ENCODE measurements at places on chromosomes 7 and 10. TPM values are rescaled to one million over a fixed set of nuclear protein-coding genes. Genes with fewer than 3 reads are reported as not detected.

DNA sequence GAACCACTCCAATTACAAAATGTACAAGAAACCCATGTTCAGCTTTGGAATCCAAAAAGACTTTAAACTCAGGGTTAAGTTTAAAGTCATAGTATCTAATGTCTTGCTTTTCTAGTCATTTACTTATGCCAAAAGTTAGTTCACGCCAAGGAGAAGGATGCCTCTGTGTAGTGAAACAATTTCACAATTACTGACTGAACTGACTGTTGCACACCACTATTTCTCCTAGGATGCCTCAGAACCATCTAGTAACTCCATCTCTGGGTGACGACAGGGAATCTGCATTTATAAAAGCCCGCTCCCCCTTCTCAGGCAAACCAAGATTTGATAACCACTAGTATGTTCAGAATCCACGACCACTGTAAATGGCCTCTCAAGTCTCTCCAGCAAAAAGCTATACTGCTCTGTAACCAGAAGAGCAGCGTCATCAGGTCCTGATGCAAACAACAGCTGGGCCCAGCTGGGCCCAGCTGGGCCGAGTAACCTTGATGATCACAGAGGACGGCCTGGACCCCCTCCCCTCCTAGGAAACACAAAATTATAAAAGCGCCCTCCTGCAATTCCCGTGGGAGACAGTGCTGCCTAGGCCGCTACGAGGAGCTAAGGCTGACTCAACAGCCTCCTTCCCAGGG, 680 bp upstream of the ADO start:
- ATAC-seq: no peak

GRCh38 chr10:79904671-79905321, 44.1 kb downstream of the SFTPD start:
- peak; percentile 87 for ATAC-seq

- ATAC-seq: no peak
Observed at GRCh38 chr7:136229790-136230189, 252.6 kb upstream of the MTPN start.

DNA sequence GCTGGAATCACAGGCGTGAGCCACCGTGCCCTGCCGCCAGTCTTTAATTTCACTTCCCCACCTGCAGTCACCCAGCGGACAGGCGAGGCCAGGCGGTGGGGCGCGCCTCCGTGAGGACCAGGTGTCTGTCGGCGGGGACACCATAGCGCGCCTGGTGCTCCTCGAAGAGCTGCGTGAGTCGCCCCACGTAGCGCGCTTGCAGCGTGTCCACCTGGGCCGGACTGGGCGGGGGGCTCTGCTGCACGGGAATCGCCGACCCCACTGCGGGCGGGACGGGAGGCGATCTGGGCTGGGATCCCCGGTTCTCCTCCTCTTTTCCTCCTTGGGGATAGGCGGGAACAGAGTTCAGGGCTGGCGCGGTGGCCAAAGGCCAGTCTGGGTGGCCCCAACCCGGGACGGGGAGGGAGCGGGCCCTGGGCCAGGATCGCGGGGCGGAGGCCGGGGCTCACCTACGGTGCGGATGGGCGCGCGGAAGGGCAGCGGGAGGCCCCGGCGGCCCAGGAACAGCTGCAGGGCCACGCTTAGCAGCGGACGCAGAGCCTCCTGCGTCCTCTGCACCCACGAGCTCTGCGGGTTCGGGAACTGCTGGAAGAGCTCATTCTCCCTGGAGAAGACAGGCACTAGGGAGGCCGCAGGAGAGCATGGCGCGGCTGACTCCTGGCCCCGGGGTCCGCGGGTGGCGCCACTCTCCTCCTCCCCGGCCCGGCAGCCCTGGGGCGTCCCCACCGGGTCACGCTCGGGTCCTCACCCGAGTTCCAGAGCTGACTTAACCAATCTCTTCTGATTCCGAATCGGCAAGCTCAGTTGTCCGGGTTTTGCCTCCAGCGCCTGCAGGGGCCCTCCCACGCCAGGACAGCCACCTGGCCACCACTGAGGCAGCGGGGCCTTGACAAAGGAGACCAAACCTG, 1.1 kb upstream of the MOGAT3 start:
- ATAC-seq: peak; percentile 28

DNA sequence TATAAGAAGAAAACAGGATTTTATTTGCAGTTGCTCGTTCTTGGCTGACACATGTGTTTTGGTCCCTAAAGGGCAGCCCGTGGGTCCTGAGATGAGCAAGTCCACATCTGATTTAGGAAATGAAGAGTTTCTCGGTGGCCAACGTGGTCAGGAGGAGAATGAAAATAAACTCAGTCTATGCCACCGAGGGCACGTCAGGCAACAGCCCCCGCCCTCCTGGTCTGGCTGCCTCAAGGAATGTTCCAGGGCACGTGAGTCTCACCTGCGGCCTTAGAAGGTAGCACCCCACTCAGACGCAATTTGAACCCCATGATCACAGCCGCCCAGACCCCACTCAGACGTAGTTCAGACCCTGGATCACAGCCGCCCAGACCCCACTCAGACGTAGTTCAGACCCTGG, 197.2 kb downstream of the ADARB2 start:
- no peak for ATAC-seq

- ATAC-seq: no peak
Observed at GRCh38 chr7:108090791-108091460, 39.2 kb downstream of the LAMB4 start.

GRCh38 chr7:20198260-20198659, 18.9 kb downstream of the MACC1 start:
- ATAC-seq: no peak

DNA sequence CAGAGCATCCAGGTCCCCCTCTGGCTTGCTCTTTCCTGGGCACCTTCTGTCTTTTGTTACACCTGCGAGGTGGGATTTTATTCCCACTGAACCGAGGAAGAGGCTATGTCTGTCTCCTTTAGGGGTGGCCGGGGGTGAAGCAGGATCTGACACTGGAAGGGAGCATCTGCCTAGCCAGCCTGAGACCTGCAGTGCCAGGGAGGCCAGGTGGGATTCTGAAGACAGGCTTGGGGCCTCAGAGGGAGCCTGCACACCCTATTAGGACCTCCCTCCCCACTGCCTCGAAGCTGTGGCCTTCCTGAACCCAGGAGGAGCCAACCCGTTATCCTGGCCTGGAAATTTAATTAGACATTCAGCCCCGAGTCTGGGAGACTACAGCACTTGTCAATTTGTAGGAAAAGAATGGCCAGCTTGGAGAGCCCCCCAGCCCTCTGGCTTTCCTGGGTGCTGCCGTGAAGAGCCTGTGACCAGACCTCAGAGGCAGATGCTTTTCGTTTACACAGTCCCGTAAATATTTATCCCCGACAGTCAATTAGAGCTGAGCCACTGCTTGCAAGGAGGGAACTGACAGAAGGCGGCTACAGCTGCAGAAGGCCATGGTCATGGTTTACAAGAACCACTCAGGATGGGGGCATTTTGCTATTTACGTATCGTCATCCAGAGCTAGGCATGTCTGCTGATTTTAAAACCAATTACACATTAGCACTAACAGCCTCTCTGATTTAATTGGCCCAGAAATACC, 19.7 kb downstream of the CHAT start:
- ATAC-seq: no peak

- ATAC-seq: no peak
Observed at GRCh38 chr10:26481315-26481692, 43.2 kb downstream of the APBB1IP start.

DNA sequence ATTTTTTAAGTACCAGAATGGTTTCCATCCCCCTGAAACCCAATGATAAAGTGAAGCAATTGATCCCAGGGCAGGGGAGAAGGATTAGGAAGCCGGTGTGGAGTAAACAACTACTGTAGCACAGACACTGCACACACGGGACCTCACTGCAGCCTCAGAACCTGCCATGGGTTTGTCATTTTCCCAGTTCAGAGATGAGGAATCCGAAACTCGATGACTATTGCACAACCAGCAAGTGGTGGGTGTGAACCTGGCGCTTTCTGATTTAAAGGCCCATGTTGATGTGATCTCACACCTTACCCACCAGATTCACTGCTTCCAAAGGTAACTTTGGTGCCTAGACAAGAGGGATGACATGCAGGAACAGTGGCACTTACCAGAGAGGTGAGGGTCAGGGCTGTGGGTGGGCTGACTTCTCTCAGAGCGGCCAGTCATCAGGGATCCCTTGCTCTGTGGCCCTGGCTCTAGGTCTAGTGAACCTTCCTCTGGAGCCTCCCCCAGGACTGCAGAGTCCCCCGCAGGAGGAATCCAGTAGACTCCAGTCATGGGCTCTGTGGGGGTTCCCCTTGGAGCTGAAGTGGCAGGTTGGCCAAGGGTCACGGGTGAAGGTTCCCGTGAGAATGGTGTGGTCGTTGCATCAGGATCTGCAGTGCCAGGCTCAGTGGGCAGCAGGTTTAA, 62.8 kb downstream of the PKD1L1 start:
- peak; percentile 91 for ATAC-seq

GRCh38 chr7:38831259-38831996, 77.6 kb downstream of the VPS41 start:
- ATAC-seq: no peak

- ATAC-seq: no peak
Observed at GRCh38 chr10:32687546-32687945, 241.6 kb downstream of the CCDC7 start.

DNA sequence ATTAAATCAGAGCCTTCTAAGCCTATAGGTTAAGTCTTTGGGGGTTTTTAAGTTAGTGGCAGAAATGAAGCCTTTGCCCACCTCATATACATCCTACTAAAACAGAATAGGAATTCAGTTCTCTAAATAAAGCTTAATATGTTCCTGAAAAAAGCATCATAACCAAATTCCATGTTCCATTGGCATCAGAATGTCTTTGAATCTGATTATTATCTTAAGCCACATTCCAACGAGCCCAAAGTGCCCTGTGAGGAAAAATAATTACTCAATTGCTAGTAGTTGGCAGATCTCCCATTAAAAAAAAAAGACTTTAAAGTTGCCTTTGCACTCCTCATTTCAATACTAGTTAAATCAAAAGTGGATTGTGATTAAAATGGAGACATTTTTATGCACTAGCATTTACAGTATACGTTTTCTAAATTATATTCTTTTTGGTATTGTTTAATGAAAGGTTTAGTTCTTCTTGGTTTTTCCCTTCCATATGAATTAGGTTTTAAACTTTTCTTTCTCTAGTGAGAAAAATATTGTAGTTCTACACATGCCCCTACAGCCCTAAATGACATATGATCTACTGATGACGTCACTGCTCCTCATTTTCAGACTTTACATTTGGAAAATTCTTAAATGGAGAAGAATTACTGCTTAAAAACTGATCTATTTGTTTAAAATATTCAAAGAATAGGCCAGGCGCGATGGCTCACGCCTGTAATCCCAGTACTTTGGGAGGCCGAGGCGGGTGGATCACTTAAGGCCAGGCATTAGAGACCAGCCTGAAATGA, 54.3 kb upstream of the CABCOCO1 start:
- no peak for ATAC-seq

DNA sequence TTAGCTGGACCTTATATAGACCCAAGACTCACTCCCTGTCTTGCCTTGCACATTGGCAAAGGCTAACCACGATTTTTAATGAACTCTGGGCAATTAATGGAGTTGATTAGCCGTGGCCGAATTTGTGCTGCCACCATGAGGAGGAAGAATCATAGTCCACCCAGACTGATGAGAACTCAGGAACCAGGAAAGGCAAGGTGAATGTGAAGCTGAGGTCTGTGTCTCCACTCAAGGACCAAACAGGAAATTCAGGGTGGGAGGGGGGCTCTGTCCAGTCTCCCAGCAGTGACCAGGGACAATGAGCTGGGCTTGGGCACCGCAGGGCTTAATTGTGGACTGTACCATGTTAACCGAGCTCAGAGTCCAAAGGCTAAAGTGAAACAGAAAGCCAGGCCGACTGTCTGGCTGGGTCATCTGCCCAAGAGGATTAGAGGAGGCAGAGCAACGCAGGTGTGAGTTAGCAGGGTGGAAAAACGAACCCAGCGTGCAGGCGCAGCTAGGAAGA, 127.0 kb upstream of the JCAD start:
- ATAC-seq: no peak

DNA sequence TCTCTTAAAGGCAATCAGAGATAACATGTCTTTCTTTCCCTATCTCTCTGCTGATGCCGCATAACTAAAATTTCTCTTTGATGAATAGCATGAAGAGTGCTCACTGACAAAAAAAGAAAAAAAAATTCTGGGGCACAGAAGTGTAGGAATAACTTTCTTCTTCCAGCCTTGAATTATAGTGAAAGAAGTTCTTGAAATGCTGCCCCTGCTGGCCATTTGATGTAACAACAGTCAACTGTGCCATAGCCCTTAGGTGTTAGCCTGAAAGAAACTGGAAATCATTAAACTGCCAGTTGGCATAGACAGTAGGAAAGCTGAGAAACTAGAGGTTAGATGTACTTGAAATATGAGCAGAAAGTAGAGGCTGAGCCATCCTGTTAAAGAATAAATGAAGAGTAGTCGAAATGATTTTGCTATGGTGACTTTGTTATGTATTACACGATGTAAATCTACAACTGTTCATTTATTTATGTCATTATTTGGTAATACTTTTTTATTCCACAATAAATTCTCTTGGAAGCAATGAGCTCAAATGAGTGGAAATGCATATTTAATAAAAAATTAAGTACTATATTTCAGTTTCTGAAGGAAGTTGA, 48.3 kb upstream of the FAM171A1 start:
- ATAC-seq: peak; percentile 45

DNA sequence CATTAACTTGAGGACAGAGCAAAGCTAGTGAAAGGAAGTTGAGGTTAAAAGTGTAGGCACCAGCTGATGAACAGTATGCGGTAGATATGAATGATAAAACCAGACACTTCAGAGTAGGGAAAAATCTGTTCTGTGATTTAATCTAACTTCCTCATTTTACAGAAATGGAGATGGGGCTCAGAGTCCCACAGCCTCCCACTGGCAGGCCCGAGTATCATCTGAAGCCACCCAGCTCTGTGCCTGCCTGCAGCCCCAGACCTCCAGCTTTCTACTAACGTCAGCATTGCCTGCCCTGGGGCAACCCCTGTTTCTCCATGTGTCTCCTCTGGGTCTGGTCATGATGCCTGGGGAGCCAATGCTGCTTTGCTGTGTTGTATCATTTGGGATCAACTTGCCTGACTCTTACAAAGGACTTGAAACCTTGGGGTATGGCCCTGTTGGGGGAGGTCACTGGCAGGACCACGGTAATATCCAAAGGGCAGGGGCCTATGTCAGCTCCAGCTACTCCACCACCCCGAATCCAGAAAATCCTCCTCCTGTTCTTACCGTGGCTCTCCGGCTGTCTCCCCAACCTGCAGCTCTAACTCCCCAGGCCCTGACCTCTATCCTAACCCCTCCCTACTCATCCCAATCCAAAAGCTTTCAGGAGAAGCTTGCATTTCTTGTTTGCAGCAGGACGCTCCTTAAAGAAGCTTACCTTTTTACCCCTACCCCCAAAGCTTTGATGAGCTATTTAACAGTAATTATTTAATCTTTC, 56.2 kb upstream of the NPY start:
- ATAC-seq: peak; percentile 66

- ATAC-seq: no peak
Observed at GRCh38 chr10:77889277-77889903, 37.2 kb downstream of the DLG5 start.

GRCh38 chr10:50600286-50600685, 23.5 kb downstream of the SGMS1 start:
- no peak for ATAC-seq

Gene MYO3A
- not detected for total RNA-seq

Gene LIPK
- not detected for total RNA-seq

Gene WNT8B
- 0.16 TPM for total RNA-seq

Gene INHBA
- total RNA-seq: not detected

Gene HOXA10
- not detected for total RNA-seq
